Astrocyte (in vitro differentiated cells and primary cell): ENCODE measurements at places on chromosomes 11 and 22.
A peak's percentile ranks its signal among the peaks of the same experiment; 100 is the strongest.

DNA sequence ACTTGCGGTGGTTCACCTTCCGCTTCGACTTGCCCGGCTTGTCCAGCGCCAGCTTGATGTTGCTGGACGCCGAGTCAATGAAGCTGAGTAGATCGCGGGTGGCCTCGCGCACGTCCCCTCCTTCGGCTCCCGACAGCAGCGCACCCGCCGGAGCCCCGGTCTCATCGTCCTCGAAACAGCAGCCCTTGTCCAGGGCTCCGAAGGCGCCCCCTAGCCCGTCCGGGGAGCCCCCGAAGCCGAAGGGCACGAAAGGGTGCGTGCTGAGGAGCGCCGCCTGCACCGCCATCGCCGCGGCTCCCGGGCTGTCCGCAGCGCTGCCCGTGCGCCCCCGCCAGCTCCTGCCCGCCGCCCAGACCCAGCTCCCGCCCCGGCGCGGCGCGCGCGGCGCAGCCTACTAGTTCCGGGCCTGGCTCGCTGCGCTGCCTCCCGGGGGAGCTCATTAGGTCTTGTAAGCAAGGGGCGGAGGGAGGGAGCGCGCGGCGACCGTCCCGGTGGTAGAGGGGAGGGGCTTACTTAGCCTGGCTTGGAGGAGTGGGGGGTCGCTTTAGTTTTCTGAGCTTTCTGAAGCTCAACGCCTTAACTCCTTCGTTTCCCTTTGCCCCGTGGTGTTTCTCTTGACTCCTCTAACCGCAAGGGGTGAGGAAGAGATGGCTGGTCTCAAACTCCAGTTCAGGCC is at the start of gene FAM181B:
Gene FAM181B, minus strand, starts transcription at position 421 of the 676 bp plus-strand sequence. Its CDS starts 135 bp downstream, at position 286.
- peak within 1 kb of the TSS; percentile 52 for H3K4me3 ChIP-seq
- no peak for DNase-seq

- no peaks in the 10 kb centered on the region for H3K4me1 ChIP-seq
- H3K36me3 ChIP-seq, result no peaks in the 10 kb centered on the region
- DNase-seq, result no peak
These were observed 10.9 kb upstream of the MRPL23 start for GRCh38 chr11:1936072-1936780.

DNA sequence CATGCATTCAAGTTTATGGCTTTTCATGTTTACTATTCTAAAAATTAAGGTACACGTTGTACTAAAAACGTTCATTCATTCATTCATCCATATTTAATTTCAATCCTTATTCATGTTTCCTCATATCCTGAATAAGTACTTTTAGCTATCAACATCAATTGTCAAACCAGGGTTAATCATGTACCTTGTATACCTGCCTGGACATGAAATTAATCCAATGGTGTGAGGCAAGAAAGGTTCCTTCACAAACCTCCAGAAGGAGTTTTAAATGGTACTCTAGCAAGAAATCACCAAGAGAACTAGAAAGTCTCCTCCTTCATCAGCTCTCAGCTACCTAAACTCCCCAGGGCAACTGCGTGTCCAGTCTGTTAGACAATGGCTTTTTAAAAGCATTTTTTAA is 33.4 kb downstream of the TMEM123 start:
- H3K36me3 ChIP-seq, result no peaks in the 10 kb centered on the region
- DNase-seq, result no peak
- H3K27ac ChIP-seq, result no peak overlapping the region
- no peaks in the 10 kb centered on the region for H3K27me3 ChIP-seq

DNA sequence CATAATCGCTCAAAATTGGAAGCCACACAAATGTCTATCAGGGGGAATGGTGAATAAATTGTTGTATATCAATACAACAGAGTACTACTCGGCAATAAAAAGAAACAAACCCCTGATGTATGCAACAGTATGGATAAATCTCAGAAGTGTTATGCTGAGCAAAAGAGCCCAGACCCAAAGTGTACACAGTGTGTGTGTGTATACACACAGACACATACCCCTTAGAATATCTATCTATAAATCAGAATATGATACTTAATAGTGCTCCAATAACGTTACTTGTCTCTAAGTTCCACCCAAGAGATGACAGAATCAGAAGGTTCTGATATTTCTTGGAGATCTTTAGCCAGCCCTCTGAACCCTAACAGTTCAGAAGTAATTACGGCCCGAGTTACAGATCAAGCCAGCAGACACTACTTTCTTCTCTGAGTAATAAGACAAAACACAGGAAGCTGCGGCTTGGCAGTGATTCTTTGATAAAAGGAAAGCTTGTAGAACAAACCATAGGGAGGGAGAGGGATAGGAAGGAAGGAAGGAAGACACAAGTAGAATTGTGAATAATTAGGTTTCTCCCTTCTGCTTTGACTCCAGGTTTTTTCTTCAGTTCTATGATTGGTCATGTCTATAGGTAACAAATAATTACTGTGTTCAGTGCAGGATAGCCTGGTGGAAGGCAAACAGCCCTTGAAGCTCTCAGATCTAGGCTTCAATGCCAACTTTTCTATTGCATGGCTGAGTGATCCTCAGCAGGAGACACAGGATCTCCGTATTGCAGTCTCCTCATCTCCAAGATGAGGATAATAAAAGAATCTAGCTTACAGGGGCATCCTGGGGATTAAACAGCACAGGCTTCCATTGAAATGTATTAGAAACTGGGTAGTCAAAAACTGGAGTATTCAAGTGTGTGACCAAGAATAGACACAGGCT is 75.6 kb upstream of the TEAD1 start:
- H3K4me3 ChIP-seq, result no peak overlapping the region
- H3K27me3 ChIP-seq, result no peaks in the 10 kb centered on the region
- peak; percentile 72 for DNase-seq
- no peak overlapping the region for H3K27ac ChIP-seq
- peaks cover 14% of the 10 kb centered on the region for H3K4me1 ChIP-seq

- peaks cover 3% of the 10 kb centered on the region for H3K4me1 ChIP-seq
- no peaks in the 10 kb centered on the region for H3K27me3 ChIP-seq
- no peak for DNase-seq
- H3K27ac ChIP-seq, result no peak overlapping the region
These were observed 982 bp downstream of the APOBEC3H start for GRCh38 chr22:39098026-39098425.

DNA sequence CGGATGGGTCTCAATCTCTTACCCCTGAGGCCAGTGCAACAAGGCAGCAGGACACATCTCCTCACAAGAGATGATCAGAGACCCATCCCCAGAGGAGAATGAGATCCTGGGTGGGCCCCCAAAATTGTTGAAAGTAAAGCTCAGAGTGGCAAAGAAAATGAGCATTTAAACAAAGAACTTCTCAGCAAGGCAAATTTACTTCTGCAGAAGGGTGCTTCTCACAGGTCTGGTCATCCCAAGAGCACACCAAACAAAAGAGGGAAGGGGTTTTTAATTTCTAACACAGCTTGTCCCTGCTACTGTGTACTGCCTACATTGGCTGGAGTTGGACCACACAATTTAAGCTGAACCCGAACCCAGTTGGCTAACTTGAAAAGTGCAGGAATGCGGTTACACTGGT is 1628.6 kb upstream of the RAG2 start:
- DNase-seq, result peak; percentile 6
- no peak overlapping the region for H3K4me3 ChIP-seq
- no peak overlapping the region for H3K27ac ChIP-seq
- no peaks in the 10 kb centered on the region for H3K36me3 ChIP-seq

DNA sequence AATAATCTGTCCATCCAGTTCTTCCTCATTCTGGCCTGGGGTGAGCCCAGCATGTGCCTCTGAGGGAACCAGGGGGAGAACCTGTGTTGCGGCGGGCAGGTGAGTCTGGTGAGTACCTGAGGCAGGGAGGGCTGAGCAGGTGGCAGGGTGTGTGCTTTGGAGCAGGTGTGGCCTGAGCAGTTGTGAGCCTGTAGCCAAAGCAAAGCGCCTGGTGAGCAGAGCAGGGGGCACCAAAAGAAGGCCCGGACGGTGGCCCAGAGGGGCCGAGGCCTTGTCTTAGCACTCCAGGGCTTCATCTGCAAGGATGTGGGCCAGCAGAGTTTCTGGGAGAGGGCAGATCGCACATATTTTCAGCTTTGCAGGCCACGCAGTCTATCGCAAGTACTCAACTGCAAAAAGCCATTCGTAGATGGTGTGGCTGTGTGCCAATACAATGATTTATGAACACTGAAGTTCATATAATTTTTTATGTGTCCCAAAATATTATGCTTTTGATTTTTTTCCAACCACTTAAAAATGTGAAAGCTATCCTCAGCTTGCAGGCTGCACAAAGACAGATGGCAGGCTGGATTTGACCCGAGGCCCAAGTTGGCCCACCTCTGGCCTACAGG is 8.7 kb downstream of the GLB1L2 start:
- H3K4me3 ChIP-seq, result no peak overlapping the region
- no peaks in the 10 kb centered on the region for H3K4me1 ChIP-seq
- no peak overlapping the region for H3K27ac ChIP-seq
- DNase-seq, result no peak

DNA sequence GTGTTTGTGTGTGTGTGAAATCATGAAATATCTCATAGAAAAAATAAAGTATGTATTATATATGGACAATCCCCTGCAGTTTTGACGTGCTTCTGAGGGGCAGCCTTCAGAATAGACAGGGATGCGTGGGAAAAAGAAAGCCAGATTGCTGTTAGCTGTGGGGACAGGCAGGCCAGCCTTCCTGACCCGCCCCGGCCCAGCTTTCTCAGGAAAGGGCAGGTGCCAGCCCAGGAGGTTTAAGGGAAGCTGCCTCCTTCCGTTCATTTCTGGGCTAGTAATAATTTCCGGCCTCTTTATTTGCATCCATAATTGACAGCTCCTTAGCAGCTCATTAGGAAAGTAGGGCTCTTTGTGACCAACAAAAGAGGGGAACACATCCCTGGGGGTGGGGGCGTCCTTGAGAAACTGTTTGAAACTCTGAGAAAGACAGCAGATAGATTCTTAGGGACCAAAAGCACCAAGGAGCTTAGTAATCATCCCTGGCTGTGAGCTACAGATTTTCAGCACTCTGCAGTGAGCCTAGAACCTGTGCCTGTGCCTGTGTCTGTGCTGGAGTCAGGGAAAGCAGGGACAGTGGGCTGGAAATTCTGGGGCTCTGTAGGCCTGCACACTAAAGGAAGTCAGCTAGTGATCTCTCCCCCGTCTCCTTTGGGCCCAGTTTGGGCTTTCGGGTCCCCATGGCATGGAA is 632.9 kb upstream of the CADM1 start:
- no peak overlapping the region for H3K4me3 ChIP-seq
- H3K36me3 ChIP-seq, result no peaks in the 10 kb centered on the region
- no peaks in the 10 kb centered on the region for H3K27me3 ChIP-seq
- H3K4me1 ChIP-seq, result no peaks in the 10 kb centered on the region
- H3K27ac ChIP-seq, result no peak overlapping the region

- H3K27ac ChIP-seq, result no peak overlapping the region
- H3K4me1 ChIP-seq, result peaks cover 31% of the 10 kb centered on the region
- no peaks in the 10 kb centered on the region for H3K36me3 ChIP-seq
- no peak for DNase-seq
- H3K27me3 ChIP-seq, result no peaks in the 10 kb centered on the region
- peak overlapping the region; percentile 74 for H3K4me3 ChIP-seq
These were observed 591 bp upstream of the DNAJC4 start for GRCh38 chr11:64229744-64230170.
